ENCODE measurements at places on chromosomes 4 and X.

- DNase-seq: no peak
Observed at GRCh38 chr4:5045097-5045496, 6.2 kb upstream of the STK32B start.

DNA sequence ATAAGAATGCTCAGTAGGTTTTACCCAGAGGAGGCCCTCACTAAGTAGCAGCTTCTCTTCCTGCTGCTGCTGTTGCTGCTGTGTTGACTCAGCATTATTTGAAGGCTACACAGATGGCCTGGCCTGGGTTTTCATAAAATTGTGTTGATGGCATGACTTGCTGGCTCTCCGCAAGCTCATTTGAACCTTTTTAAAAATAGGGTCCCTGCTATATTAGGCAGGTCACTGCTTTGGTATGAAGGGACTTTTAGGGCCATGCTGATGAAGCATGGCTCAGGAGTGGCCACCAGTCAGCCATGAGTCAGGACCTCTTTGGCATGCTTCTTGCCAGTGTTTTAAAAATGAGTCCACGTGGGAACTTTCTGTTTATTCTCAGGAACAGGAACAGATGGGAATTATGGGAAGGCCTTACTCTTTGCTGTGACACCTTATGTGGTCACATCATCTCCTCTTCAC is 128.7 kb downstream of the MID1IP1 start:
- no peak for DNase-seq

GRCh38 chrX:113390531-113390930 is 549.9 kb upstream of the AMOT start:
- DNase-seq: no peak

DNA sequence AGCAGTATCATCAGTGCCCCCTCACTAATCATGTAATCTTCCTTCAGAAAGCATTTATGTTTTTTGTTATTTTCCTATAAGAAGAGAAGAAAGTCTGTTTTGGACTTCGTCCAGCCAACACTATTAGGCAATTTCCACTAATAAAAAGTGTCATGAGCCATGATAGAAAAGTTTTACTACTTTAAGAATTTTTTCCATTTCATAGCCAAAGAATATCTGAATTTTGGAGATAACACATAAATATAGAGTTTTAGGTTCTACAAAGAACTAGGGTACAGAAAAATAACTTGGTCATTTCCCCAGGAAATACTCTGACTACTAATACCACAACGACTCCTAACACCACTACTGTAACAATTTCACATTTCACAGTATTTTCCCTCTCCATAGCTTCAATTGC is 41.8 kb upstream of the VEGFC start:
- no peak for DNase-seq

DNA sequence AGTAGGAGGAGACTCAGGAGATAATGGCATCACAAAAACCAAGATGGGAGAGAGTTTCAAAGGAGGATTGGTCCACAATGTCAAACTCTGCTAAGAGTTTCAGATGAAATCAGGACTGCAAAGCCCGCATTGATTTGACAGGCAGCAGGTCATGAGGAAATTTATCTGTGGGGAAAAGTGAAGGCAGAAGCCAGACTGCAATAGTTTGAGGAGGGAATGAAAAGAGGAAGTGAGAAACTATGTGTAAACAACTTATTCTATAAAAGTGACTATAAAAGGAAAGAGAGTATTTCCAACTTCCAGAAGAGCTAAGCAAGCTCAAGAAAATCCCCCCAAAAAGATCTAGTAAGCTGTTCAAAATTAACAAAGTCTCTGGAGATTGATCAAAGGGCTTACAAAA is 66.3 kb upstream of the DGKK start:
- DNase-seq: no peak

Data from forelimb muscle (tissue), 1 donor.